ENCODE measurements at places on chromosomes 1 and 21.
A peak's percentile ranks its signal among the peaks of the same experiment; 100 is the strongest.

DNA sequence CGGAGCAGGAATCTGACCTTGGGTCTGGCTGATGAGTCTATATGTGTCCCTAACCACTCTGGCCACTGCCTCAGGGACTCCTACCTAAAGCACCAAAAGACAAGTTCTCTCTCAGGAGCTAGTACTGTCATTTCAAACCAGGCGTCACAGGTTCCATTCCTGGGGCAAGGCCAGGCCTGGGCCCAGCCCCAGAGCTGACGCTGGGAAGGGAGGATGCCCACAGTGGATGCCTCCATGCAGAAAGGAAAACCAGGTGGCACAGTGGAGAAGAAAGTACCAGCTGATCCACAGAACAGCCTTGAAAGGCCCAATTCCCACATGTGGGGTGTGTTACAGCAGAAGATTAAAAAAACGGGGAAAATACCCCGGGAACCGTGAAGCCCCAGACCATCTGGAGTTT, 77.4 kb downstream of the DMRTB1 start:
- no peaks in the 10 kb centered on the region for H3K36me3 ChIP-seq
- no peaks in the 10 kb centered on the region for H3K27me3 ChIP-seq
- no peaks in the 10 kb centered on the region for H3K4me1 ChIP-seq
- no peak overlapping the region for H3K4me3 ChIP-seq
- no peak for DNase-seq

DNA sequence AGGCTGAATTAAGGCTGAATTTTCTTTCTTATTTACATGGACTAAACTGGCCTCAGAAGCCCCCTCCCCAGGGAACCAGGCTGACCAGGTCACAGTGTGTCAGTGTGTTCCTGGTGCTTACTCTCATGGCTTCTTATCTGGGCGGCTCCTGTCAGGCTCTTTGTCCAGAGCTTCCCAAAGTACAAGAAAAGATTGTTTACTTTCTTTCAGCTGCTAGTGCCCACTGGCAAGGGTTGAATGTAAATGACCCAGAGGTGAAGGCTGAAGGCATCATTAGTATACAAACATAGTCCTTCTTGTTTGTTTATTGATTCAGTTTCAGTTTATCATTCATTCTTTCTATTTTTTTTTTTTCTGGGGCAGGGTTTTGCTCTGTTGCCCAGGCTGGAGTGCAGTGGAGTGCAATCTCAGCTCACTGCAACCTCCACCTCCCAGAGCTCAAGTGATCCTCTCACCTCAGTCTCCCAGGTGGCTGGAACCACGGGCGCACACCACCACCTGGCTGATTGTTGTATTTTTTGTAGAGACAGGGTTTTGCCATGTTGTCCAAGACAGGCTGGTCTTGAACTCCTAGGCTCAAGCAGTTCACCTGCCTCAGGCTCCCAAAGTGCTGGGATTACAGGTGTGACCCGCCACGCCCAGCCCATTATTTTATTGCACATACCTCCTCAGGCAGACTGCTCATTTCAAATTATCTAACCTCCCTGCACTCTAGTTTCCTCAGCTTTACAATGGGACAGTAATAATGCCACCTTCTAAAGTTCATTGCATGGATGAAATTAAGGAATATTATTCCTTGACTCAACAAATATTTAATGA, 9.8 kb upstream of the KDM4A start:
- no peaks in the 10 kb centered on the region for H3K27me3 ChIP-seq
- H3K4me1 ChIP-seq, result no peaks in the 10 kb centered on the region
- H3K4me3 ChIP-seq, result no peak overlapping the region
- no peak overlapping the region for H3K27ac ChIP-seq

- H3K4me3 ChIP-seq, result no peak overlapping the region
- peak overlapping the region; percentile 13 for H3K27ac ChIP-seq
- no peaks in the 10 kb centered on the region for H3K27me3 ChIP-seq
- no peaks in the 10 kb centered on the region for H3K36me3 ChIP-seq
- H3K4me1 ChIP-seq, result no peaks in the 10 kb centered on the region
Observed at GRCh38 chr1:55362558-55362957, 147.4 kb upstream of the USP24 start.

GRCh38 chr1:201285846-201286245, 2.5 kb downstream of the PKP1 start:
- peaks cover 47% of the 10 kb centered on the region for H3K27me3 ChIP-seq
- no peak for DNase-seq
- no peak overlapping the region for H3K27ac ChIP-seq
- H3K36me3 ChIP-seq, result no peaks in the 10 kb centered on the region

GRCh38 chr1:186022184-186022583, 288.0 kb downstream of the HMCN1 start:
- DNase-seq, result no peak
- no peaks in the 10 kb centered on the region for H3K36me3 ChIP-seq
- no peak overlapping the region for H3K27ac ChIP-seq
- no peak overlapping the region for H3K4me3 ChIP-seq
- no peaks in the 10 kb centered on the region for H3K27me3 ChIP-seq

DNA sequence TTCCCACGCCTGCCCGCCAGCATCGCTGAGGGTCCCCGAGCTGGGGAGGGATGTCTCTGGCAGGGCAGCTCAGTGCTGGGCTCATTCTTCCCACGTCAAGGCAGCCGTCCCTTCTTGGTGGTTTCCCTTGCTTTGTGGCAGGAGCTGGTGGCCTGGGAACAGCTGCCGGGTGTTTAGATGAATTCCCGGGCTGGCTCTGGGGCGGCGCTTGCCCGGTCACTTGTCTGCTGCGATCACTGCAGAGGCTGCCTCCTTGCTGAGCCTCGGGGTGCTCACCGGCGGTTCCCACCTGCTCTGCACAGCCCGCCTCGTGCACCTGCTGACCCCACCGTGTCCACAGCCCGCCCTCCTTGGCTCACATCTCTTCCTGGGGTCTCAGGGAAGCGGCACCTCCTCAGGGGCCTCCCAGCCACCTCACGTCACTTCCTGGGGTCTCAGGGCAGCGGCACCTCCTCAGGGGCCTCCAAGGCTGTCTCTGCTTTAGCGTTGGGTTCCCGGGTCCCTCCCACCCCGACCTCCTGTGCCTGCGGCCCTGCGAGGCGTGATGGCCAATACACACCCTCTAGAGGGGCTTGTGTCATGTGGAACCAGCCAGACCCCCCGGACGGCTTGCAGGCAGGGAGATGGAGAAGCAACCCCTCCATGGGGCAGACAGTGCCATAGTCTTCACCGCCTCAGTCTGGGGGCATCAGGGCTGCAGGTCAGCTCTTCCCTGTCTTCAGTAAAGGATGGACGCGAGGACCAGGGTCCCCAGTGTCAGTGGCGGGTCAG, 13.5 kb downstream of the COL18A1 start:
- H3K27ac ChIP-seq, result peak overlapping the region; percentile 18
- no peaks in the 10 kb centered on the region for H3K27me3 ChIP-seq
- peaks cover 9% of the 10 kb centered on the region for H3K4me1 ChIP-seq
- DNase-seq, result no peak
- no peaks in the 10 kb centered on the region for H3K36me3 ChIP-seq

Measured in transverse colon (tissue), 4 donors.